ENCODE measurements at places on chromosomes 2 and 18.

DNA sequence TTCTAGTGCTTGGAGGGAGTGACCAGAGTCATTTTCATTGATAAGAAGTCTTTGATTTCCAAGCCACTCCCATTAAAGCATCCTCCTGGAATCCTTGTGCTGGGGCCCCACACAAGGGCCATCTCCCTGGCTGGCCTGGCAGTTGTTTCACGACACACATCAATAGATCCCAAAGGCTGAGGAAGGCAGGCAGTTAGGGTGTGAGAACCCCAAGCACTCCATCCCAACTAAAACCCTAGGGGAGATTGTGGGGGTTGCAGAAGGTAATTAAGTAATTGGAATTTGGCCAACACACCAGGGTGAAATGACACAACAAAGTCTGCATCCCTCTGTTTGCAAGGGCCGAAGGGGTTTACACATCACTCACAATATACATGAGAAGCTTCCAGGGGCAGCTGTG lies 578.1 kb upstream of the SYT4 start:
- DNase-seq, result no peak

- no peak for DNase-seq
Measured at GRCh38 chr2:124805060-124805459, 780.0 kb downstream of the CNTNAP5 start.

- DNase-seq, result no peak
Measured at GRCh38 chr18:74645679-74646078, 48.0 kb downstream of the ZNF407 start.

DNA sequence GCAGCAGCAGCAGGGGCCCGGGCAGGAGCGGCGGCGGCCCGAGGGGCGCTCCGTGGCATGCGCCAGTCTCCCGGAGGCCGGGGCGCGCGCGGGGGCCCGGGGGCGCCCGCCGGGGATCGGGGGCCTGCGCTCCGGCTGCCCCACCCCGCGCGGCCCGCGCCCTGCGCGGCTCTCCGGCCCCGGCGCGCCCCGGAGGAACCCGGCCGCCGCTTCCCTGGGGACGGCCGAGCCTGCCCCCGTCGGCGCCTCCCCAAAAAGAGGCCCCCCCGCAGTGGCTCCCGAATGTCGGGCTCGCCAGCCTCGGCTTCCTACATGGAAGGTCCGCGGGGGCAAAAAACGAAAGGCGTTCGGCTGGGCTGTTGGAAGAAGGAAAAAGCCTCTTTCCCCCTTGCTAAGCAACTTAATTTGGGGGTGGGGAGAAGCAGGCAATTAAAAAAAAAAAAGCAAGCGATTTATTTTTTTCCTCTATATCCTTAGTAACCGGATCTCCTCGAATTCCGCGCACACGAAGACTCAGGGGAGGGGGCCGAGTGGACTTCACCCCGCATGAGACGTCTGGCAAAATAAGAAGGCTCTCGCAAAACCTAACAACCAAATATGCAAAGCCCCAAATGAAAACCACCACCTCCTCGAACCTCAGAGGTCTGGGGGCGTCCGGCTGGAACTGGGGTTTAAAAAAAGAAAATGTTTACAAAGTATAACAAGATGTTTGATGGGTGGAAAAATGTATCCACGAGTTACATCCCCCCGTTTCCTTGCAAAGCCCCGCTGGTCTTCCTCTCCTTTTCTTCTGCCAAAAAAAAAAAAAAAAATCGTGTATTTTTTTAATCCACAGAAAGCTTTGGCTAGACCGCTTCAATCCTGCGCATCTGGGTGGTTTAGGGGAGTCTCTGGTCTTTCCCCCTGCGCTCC lies at the start of gene SMAD7:
Gene SMAD7, minus strand, starts transcription at position 430 of the 912 bp plus-strand sequence. CDS start 541 bp downstream, outside the sequence.
- no peak for DNase-seq

DNA sequence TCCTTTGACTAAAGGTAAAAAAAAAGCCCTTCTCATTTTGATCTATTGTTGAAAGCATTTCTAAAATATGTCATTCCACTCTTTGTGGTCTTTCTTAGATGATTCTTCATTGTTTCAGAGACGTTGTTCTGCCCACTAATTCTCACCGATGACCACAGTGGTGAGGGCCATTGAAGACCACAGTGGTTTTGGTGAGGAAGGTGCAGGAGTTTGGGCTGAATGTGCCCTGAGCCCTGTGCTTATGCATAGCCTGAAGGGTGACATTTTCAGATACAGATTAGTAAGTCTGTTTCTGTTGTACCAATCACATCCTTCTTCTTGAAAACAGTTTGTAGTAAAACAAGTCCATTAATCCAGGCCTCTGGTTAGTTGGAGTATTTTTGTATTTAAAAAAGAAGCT lies 251.3 kb upstream of the ATP5MC3 start:
- no peak for DNase-seq

DNA sequence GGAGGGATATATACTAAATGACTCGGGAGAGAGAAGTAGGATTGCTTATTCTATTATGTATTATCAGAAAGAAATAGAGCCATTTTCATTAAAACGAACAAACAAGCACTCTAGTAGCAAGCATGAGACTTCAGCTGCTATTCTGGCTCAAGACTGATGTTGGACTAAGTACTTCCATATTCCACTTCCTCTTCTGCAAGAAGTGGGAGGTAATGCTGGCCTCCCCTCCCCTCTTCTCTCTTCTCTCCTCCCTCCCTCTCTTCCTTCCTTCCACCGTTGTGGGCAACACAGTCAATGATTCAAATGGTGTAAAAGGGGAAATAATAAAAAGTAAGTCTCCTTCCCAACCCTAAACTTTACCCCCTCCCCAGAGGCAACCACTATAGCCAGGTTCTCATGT lies 62.6 kb downstream of the EMX1 start:
- no peak for DNase-seq

- no peak for DNase-seq
Measured at GRCh38 chr2:177568390-177568789, 175.8 kb downstream of the AGPS start.

DNA sequence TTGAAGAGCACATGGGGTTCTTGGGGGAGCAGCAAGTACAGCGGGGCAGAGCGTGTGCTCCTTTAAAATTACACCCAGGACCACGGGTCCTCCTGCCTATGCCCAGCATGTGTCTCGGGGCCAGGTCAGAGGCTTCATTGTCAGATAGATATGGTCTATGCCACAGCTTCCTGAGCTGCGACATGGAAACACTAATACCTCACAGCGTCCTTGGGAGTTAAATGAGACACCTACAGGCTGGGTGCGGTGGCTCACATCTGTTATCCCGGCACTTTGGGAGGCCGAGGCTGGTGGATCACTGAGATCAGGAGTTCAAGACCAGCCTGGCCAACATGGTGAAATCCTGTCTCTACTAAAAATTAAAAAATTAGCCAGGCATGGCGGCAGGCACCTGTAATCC lies 110.8 kb upstream of the ATL2 start:
- no peak for DNase-seq

- no peak for DNase-seq
Measured at GRCh38 chr18:76996429-76996828, 136.2 kb downstream of the MBP start.

GRCh38 chr2:66790651-66791181 lies 355.8 kb downstream of the MEIS1 start:
- no peak for DNase-seq

DNA sequence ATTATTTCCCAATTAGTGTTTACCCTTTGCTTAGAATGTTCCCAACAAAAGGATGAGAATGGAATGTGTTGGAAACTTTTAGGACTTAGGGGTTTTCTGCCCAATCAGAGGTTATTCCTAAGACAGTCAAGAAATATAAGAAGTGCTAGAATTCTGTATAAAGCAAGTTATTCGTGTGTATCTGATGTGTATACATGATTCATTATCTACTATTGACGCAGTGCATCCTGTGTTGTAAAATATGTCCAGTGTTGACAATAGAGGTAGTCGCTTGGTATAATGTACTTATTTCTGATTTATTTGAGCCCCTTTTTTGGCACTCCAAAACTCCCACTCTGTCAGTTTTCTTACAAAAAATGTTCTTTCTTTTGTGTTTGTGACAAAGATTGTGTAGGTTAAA lies 881 bp downstream of the PIKFYVE start:
- DNase-seq, result no peak

DNA sequence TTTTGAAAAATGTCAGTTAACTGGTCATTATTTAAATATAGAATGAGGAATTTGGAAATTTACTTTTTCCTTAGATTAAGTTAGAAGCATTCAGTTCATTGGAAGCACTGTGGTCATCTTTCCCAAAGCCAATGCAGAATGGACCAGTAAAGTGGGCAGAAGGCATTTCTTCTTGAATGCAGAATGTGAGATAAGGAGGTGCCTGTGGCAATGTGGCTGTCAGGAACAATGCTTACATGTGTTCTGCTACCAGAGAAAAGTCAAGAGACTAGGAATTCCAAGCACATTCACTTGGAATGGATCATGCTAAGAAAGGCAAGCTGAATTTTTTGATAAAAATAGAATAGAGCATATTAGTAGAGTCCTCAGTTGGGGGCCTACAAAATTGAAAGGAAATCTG lies 295.0 kb upstream of the KCNH7 start:
- no peak for DNase-seq

DNA sequence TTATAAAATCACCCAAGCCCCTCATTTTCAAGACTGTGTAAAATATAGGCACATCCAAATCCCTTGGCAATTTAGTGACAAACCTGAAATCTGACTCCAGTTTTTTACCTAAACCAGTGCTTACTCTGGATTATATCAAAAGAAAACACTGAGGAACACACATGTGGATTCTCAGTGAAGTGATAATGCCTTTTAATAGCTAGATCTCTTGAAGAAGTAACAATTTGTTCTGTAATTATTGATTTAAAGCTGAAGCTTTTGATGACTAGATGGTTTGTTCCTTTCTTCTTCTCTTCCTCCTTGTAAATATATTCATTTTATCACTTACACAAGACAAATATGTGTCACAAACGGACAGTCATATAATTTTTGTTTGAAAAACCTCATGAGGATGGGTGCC lies 894.6 kb downstream of the DCC start:
- DNase-seq, result no peak

DNA sequence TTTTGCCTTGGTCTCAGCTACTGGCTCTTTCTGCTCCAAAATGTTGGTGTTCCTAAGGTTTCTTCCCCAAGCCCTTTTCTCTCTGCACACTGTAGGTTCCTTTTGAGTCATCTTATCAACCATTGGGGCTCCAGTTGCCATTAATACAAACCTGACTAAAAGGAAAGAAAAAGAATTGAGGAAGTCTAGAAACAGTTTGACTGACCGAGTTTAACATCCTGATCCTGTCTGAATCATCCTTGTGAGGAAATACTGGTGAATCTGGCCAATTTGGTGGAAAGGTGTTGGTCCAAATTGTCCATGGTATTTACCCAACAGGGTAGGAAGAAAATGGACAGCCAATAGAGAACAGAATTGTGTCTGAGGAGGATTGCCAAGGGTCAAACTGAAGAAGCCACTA lies 38.3 kb downstream of the CRYGD start:
- no peak for DNase-seq

GRCh38 chr2:26860211-26860850 lies 12.4 kb downstream of the DPYSL5 start:
- DNase-seq, result no peak

DNA sequence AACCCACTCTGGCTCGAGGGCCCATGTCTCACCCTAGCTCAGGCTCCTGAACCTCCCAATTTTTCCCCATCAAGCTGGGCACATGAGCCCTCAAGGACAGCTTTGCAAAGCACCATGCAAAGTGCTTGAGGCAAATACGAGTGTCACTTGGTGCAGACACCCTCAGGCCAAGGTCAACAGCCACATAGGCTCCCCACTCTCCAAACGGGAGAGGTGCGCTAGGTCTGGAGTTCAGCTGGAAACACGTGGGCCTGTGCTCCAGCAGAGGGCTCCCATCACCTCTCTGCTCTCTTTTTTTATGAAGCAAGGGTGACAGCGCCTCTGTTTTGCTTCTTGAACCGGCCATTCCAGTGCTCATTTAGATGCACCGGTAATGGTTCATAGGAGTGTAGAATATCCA lies 11.9 kb upstream of the ARHGAP25 start:
- no peak for DNase-seq

DNA sequence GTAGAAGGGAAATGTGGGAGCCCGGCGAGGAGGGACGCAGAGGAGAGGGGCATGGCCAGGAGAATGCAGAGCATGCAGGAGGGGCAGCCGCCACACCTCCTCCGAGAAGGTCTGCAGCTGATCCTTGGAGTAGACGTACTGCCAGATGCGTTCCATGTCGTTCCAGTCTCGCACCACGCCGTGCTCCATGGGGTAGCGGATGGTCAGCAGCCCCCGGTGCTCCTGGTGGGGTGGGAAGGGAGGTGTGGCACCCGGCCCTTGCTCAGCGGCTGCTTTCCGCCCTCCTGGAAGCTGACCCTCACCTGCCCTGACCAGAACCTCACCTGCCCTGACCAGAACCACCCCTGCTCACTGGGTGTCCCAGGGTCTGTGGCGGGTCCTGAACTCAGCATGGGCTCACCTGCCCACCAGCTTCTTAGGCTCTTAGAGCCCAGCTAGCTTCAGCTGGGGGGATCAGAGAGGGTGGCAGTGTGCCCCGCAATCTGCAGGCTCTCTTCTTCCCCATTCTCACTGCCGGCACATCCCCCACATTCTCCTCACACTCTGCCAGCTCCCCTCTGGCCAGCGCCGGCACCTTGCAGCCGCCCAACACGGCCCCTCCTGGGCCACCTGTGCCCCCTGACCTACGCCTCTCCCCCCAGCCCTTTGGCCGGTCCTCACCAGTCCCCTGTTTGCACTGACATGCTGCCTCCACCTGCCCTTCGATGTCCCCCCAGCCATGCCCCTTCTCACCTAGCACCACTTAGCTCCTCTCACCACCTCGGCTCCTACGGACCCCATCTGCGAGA lies 4.4 kb downstream of the ACTR1B start:
- no peak for DNase-seq

GRCh38 chr18:48363175-48363574 lies 46.0 kb downstream of the ZBTB7C start:
- DNase-seq, result no peak

DNA sequence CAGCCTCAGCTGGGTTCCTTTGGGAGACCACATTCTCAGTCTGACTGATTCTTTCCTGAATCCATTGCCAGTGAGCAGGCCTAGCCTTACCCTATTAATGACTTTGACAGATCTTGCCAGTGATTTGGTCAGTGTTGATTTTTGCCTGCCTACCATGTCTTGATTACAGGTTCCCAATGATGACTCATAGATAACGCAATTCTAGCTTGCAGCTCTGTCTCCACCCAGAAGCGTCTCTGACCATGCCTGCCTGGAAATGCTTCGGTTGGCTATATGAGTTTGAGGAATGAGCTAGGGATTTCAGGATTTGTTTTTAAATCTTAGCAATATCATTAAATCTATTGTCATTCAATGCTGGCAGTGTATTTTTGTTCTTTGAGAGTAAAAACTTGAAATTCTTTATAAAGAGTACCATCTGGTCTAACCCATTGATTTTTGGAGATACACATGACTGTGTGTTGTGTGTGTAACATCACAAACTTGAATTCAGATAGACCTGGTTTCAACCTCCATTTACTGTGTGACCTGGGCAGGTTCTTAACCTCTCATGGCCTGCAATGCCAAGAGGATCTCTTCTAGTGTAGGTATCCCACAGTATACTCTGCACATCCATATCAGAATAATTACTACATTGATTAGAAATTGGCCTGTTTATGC lies 57.0 kb downstream of the CCDC150 start:
- no peak for DNase-seq

All from caudate nucleus (tissue), 63 donors.